ENCODE measurements at places on chromosomes 11 and 22.

- DNase-seq, result no peak
These were observed 74.9 kb upstream of the DBX1 start for GRCh38 chr11:20235164-20235563.

- no peak for DNase-seq
These were observed 337.2 kb upstream of the DDI1 start for GRCh38 chr11:103699216-103699615.

- no peak for DNase-seq
These were observed 8.8 kb upstream of the WNT11 start for GRCh38 chr11:76214968-76215548.

DNA sequence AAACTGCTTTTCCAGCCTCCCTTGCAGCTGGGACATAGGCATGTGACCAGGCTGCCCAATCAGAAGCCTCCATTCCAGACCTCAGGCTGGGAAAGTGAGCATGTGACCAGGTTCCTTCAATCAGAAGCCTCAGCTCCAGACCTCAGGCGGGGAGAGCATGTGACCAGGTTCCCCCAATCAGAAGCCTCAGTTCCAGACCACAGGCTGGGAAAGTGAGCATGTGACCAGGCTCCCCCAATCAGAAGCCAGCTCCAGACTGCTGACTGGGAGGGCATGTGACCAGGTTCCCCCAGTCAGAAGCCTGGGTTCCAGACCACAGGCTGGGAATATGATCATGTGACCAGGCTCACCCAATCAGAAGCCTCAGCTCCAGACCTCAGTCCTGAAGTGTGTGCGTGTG is 11.7 kb upstream of the IL2RB start:
- no peak for DNase-seq

DNA sequence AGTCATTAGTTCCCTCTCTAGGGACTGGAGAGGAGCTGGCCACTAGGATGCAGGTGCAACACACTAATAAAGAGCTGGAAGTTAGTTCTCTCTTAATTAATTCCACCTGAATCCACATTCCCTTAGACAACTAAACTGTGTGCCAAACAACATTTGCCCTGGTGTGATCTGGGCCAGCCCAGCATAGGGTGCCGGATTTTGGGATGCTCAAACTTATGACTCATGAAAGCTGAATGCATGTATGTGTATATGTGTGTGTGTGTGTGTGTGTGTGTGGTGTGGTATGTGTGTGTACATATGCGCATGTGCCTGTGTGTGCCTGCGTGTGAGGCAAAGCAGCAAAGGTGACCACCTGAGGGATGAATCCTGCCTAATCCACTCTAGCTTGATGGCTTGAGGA is 110.7 kb downstream of the EHF start:
- DNase-seq, result no peak

- no peak for DNase-seq
These were observed 33.2 kb downstream of the TBX1 start for GRCh38 chr22:19793661-19794310.

- DNase-seq, result no peak
These were observed 155.7 kb downstream of the SNX19 start for GRCh38 chr11:130760515-130761125.

DNA sequence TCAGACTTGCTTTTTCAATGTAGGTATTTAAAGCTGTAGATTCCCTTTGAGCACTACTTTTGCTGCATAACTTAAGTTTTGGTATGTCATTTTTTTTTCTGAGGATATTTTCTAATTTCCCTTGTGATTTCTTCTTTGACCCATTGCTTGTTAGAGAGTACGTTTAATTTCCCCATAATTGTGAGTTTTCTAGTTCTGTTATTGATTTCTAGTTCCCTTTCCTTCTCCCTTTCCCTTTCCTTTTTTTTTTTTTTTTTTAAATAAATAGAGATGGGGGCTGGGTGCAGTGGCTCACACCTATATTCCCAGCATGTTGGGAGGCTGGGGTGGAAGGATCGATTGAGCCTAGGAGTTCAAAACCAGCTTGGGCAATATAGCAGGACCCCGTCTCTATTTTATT is 30.8 kb downstream of the UBE2L3 start:
- DNase-seq, result no peak

GRCh38 chr22:20951932-20952380 is 15.1 kb upstream of the AIFM3 start:
- no peak for DNase-seq

GRCh38 chr11:119480380-119481020 is 57.5 kb upstream of the THY1 start:
- no peak for DNase-seq

- no peak for DNase-seq
These were observed 165.0 kb downstream of the GRIA4 start for GRCh38 chr11:105774899-105775298.

- no peak for DNase-seq
These were observed 873.2 kb downstream of the METTL15 start for GRCh38 chr11:28981381-28981780.

GRCh38 chr11:1437500-1437899 is 47.8 kb downstream of the BRSK2 start:
- DNase-seq, result no peak

DNA sequence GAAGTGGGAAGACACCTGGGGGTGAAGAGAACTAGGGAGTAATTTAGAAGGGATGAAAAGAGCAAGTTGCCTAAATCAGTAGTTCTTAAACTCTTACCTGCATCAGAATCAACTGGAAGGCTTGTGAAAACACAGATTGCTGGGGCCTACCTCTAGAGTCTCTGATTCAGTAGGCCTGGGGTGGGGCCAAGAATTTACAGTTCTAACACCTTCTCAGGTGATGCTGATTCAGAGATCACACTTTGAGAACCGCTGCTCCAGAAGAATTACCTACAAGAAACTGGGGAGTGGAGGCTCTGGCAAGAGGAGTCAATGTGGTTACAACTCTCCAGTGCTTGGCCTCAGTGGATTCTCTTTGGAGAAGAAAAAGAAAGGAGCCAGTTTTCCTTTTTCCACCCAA is 128.7 kb downstream of the C11orf58 start:
- no peak for DNase-seq

GRCh38 chr22:16965560-16965959 is 42.5 kb downstream of the GAB4 start:
- DNase-seq, result no peak

- DNase-seq, result no peak
These were observed 5.9 kb upstream of the MRGPRG start for GRCh38 chr11:3224401-3225057.

- DNase-seq, result no peak
These were observed 19.6 kb downstream of the CHID1 start for GRCh38 chr11:890794-891540.

DNA sequence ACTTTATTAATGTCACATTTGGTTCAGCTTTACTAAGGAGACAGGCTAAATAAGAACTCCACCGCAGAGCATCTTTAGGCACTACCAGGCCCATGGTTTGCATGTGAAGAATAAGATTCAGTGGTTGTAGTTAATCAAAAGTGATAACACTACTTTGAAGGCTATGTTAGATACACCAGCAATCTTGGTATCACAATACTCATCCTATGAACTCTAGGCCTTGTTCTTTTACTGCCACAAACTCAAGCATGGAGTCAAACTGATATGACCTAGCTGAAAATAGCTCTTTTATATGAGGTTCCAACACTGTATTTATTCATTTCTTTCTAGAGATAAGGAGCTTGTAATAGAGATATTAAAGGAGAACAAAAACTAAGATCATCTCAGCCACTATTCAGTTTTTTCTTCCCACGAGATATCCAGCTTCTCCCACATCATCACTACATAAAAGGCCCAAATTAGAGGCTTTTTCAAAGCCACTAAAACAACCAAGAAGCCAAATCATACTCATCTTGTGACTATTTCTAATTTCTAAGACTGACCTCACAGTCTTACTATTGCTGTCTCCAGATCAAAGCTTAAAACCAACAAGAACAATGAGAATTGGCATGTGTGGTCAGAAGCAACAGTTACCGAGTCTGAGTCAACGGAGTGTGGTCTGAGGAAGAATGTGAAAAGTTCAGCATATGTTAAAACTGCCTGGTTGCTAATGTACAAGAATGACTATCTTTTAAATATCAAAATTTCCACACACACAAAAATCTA is 25.1 kb upstream of the GUCY1A2 start:
- no peak for DNase-seq

DNA sequence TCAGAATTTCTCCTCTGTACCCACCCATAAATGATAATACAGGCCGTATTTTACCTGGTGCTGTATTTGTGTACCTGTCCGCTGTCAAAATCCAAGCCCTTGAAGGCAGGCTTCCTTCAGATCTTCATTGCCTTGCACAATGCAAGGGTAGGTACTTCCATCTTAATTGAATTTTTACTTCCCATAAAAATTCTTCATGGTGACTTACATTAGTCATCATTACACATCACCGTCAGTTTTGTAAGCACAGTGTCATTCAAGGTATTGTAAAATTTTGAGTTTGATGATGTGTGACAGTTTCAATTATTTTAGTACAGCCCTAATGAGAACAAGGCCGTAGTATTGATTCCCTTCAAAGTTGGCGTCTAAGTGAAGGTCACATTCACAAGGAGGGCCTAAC is 770 bp upstream of the TSG101 start:
- DNase-seq, result no peak

DNA sequence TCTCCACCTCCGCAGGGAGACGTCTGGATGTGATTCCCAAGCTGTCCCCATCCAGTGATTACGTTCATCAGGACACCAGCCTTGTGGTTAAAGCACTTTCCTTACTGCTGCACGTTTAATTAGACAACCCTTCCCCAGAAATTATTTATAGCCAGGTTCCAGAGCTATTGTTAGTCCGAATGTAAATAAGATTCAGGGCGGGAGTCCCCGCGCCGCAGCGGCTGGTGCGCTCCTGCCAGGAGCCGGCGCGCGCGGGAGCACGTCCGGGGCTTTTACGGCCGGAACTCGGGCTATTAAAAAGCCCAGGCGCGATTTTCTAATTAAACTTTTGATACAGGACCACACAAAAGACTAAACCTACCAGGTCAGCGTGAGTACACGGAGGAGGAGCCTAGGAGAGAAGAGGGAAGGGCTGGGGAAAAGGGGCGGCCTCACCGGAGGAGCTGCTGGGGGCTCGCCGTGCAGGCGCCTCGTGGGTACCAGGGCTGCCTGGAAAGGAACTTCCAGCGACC is 538.3 kb downstream of the OPCML start:
- no peak for DNase-seq

DNA sequence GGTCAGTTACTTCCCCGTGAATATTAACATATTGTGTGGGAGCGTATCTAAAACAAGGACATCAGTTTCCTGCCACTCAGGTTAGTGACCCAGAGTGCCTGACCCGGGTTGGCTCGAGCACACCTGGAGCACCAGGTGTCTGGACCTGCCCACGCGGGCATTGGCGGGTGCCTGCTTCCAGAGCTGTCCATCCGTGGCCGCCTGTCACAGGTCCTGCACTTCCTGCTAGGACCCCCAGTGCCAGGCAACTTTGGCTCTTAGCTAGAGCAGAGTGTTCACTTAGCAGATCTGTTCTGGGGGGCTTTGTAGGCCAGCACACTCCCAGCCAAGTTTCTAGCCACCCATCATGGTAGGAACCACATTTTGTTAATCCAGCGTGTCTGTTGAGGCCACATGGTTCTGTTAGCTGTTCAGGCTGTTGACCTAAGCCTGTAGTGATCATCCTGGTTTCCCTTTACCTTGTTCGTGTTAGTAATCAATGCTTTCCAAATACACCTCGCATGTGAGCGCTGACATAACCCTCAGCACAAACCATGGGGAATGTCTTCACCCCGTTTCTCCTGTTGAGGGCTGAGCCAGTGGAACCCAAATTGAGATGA is 29.5 kb downstream of the MOV10L1 start:
- no peak for DNase-seq

DNA sequence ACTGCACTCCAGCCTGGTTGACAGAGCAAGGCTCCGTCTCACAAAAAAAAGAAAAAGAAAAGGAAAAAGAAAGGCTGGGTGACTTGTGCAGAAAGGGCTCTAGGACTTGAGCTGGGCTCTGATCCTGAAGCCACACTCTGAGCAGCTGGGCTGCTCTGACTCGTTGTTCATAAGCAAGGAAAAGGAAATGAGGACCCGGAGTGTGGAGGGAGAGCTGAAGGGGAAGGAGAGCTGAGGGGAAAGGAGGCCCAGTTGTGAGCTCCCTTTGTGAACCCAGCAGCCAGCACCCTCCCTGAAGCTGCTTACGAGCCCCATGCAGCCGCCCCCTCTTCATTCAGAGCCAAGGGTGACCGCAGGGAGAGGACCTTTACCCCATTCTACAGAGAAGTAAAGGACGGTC is 12.3 kb upstream of the SH3BP1 start:
- no peak for DNase-seq

GRCh38 chr22:25397616-25398015 is 166.9 kb upstream of the GRK3 start:
- DNase-seq, result no peak

- no peak for DNase-seq
These were observed 7.1 kb upstream of the LMO2 start for GRCh38 chr11:33898957-33899356.

DNA sequence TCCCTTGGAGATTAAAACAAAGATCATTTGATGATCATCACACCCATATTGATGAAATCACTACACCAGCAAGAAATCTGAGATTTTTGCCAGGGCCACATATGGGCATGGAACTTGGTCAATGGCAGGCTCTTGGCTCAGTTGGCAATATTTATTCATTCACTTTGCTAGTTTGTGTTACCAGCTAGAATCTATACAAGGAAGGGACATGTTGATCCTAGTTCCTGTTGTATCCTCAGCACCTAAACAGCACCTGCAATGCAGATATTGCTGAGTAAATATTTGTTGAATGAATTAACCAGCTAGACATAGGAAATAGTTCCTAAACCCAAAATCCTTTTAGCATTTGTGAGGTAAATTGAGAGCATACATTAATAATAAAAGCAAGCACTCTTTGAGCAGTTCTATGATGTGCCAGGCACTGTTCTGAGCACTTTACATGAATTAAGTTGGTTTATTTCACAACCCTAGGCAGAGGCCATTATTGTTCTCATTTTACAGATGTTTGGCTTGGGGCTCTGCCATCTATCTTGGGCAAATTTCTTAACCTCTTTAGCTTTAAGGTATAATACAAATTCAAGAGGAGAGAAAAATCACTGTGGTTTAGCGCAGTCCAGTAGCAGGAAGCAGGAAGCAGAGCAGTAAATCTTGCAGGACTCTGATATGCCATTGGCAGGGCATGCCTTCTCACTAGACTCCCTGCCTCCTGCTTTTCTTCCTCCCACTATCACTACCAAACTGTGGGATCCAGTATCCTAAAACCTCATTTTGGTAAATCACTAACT is 1.6 kb downstream of the TRIM68 start:
- no peak for DNase-seq

DNA sequence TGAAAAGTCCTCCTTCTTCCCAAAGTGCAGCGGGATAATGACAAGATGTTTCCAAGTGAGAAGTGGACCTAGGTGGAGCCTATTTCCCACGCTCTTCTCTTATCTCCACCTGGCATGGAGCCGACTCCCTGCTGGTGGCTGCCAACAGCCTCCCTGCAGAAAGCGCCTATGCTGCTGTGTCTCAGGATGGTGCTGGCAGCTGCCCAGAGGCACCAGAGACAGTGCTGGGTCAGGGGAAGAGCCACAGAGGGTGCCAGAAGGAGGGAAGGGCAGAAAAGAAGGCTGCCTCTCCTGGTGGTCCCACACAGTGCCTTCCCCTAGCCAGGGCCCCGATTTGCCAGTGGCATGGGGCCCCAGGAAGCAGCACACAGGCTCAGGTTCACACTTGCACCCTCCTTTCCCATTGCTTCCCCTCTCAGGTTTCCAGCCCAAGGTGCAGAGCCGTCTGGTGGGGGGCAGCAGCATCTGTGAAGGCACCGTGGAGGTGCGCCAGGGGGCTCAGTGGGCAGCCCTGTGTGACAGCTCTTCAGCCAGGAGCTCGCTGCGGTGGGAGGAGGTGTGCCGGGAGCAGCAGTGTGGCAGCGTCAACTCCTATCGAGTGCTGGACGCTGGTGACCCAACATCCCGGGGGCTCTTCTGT is 19.0 kb downstream of the CD5 start:
- no peak for DNase-seq
